ENCODE measurements at places on chromosomes 2 and 18.
A peak's percentile ranks its signal among the peaks of the same experiment; 100 is the strongest.

DNA sequence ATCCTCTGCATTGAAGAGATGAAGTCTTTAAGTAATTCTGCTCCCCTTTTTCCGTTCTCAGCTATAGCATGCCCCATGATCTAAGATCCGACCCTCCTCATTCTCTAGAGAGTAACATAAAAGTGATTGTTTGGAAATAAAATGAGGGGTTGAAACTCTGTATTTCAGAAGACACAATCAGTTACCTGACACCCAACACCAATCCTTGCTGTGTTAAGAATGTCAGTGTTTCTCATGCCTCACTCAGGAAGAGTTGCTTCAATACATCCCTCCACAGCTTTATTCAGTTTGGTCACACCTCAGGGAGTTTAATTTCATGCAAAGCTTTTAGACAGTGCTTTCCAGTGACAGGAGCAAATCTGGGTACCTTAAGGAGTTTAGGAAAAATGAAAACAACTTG, 49.9 kb upstream of the RBBP8 start:
- DNase-seq = no peak

- DNase-seq = no peak
These were observed 186.7 kb downstream of the KLHL29 start for GRCh38 chr2:23571527-23572282.

GRCh38 chr2:235909358-235909757, 258.8 kb downstream of the GBX2 start:
- DNase-seq = no peak

DNA sequence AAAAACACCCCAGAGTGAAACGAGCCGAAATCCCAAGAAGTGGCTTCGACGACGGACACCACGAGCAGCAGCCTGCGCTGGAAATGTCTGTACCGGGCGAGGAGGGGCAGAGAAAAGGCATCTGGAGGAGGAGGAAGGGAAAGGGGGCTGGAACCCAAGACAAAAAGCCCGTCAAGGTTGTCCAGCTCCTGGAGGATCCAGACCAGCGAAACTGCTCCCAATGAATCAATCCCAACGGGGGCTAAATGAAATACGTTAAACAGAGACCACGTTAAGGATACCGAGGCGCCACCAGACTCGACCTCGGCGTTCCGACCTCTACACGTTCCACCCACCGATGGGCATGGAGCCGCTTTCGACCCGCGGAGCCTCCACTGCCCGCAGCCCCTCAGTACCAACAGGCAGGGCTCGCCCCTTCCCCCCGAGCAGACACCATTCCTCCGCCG, 400 bp downstream of the CCDC88A start:
- DNase-seq = no peak

- no peak for DNase-seq
These were observed 10.1 kb downstream of the RPL31 start for GRCh38 chr2:101012054-101012705.

DNA sequence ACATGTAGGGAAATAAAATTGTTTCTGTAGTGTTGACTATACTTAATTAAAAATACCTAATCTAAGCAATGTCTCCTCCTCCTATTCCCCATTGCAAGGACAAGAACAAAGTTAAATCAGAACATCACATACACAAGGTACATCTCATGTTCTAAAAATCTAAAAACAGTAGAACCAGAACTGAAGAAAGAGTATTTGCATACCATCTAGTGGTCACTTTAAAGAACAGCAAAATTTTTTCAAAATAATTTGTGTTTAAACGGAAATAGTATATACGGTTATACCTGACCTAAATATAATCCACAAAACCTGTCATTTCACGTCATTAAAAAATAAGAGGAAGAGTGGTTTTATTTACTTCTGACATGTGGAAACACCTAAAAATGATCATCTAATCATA, 294.3 kb upstream of the KCNH7 start:
- no peak for DNase-seq

DNA sequence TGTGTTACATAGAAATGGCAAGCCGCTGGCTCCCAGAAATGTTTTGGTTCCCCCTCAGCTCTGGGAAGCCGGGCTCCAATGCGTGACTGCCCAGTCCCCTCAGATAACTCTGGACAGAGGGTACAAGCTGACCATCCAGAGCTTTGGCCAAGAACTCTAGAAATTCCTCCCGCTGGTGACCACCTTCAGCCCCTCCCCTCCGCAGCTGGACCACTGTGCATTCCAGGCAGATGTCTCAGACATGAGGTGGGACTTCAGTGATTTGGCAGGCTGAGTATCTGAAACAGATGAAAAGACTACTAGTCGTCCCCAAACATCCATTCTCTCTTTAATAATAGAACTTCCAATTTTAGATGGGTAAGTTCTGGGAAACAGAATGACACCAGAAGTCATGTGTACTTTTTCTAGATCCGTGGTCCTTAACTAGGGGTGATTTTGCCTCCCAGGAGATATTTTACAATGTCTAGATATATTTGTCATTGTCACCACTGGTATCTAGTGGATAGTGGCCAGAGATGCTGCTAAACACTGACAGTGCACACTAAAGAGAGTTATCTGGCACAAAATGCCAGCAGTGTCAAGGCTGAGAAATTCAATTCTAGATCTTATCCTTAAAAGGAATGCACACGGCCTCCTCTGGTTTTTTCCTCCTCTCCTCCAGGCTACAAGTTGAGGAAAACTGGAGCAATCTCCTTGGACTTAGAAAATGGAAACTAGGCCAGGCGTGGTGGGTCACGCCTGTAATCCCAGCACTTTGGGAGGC, 294.3 kb downstream of the SRBD1 start:
- no peak for DNase-seq

- peak; percentile 52 for DNase-seq
These were observed 104.3 kb downstream of the CSRNP3 start for GRCh38 chr2:165573534-165574461.

DNA sequence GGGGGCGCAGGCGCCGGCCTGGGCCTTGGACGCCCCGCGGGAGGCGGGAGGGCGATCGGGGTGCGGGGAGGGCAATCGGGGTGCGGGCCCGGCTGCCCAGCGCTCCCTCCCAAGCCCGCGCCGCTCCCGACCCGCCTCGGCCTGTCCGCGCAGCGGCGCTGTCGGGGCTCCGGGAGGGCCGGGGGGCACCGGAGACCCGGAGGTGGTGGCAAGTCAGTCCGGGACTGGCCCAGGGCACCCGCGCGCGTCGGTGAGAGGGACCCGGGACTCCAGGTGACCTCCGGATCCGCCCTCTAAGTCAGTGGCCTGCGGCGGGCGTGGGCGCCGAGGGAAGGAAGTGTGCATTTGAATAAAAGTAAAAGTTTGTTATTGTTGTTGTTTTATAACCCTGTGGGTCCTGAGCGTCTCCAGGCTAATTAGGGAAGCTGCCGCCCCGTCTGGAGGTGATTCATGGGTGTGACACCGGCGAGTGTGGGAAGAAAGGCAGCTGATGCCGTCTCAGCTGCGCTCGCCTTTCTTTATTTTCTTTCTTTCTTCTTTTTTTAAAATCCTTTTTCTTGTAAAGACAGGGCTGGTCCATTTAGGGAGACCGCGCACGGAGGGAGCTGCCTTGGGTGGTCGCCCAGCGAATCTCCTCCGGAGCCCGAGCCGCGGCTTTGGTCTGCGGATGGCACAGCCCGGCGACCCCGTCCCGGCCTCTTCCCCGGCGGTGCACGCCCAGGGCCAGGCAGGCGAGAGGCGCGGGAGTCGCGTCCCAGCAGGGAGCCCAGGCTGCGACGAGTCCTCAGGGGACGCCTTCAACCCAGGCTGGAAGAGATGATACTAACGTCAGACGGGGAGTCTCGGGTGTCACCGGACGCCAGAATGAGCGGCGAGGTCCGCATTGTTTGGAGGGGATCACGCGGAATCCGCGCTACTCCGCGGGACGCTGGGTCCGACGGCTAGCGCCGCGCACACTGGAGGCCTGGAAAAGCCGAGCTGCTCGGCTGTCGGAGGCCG, 627 bp upstream of the CRACDL start:
- DNase-seq = peak; percentile 48

- DNase-seq = no peak
These were observed 351.9 kb downstream of the LRRTM1 start for GRCh38 chr2:79952616-79953015.

DNA sequence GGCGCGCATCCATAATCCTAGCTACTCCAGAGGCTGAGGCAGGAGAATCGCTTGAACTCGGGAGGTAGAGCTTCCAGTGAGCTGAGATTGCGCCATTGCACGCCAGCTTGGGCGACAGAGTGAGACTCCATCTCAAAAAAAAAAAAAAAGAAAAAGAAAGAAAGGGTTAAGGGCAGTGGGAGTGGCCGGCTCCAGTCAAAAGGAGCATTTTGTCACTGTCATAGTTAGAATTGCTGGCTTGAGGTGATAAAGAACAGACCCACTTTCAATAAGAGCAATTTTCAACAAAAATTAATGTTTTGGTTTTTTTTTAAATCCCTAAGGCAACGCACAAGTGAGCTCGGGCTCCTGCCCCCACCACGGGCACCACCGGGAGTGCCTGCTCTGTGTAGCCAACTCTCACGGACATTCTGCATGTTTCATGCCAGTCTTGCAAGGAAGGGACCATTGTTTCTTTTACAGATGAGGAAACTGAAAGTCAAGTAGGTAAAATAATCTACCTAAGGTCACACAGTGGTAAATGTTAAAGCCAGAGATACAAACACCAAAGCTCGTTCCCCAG, 8.5 kb downstream of the CIB4 start:
- no peak for DNase-seq

DNA sequence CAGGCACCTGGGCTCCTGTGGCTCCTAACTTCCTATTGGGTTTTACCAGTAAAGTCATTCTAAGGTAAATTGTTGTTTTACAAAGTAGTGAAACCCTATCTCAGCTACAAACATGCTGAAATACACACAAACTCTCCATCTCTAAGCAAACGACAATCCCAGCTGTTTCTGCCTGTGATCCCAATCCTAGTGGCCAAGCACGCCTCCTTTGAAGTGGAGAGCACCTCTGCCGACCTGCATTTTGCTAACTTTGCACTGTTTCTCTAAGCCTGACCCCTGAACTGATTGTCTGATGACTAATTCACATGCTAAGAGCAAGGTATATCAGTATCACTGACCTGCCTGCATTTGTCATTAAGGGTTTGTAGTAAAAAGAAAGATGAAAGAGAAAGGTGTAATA, 124.3 kb downstream of the PAX3 start:
- no peak for DNase-seq

- no peak for DNase-seq
These were observed 158.9 kb downstream of the COL6A3 start for GRCh38 chr2:237254911-237255578.

DNA sequence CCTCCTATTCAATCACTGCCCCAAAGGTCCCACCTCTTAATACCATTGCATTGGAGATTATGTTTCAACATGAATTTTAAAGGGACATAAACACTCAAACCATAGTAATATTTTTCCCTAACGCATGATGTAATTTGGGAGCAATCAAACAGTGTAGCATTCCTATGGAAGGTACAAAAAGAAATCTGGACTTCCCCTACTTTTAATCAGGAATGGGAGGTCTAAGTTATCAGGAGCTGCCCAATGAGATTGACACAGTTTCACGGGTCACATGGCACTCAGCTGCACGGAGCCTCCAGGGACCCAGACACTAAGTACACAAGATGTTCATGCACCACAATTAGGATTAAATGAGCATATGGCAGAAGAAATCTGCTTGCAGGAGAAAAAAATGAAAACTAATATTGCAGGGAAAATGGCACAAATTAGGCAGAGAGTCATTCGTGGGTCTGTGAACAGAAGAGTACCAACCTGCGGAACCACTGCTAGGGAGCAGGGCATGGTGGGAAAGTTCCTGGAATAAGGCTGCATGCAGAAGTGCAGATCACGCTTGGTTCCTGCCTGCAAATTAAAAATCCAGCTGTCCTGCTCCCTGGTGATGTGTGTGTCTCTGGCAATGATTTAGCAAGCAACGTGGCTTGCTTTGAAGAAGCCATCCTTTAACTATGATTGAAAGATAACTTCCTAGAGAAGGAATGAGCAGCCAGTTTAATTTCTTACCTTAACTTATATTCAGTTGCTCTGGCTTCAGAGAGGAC, 326.6 kb upstream of the ID2 start:
- no peak for DNase-seq

DNA sequence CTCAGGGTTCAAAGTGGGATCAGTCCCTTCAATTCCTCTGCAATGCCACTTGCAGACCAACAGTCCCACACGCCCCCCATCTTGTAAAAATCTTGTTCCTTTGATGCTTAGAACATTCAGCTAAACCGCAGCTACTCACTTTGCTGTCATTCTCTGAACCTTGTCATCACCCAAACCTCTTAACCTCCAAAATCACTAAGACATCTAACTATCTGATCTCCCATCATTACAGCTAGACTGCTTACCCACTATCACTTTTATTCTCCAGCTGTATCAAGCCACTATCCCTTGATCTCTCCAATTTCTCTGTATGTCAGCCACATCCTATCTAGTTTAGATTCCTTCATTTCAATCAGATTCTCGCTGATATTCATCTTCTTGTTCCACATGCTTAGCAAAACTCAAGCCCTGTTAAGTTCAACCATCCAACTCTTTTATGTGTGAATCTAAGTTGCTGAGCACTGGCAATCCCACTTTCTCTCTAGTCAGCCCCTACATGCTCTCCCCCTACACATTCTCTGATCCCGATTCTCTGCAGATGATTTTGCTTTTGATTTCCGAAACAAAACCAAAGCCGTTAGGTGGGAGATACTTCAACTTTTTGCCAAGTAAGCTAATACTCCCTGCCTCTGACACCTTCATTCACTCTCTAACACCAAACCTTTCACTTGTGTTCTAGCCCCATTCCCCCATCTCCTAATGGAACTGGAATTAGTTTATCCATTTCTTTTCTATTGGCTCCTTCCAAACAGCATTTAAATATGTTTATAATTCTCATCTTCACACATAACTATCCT, 4.6 kb downstream of the GTF3C2 start:
- no peak for DNase-seq

- no peak for DNase-seq
These were observed 2.6 kb downstream of the ADCYAP1 start for GRCh38 chr18:907115-907884.

- DNase-seq = no peak
These were observed 336.6 kb downstream of the PAX3 start for GRCh38 chr2:221962186-221962585.

DNA sequence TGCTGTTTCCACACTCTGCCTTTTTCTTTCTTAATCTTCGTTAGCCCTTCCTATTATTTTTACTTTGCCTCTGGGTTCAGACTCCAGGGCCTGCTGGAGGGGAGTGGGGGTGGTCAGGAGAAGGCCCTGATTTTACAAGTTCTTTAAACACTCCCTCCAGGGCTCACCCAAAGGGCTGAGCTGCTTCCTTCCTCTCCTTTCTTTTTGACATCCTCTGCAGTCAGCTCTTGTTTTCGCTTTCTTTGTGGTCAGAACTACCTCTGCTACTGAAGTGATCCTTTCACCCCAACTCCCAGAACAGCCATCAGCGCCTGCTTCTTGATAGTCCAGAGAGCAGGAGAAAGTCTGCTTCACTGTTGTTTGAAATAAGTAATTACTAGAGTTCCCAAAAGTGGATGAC, 925.7 kb downstream of the EPHA4 start:
- no peak for DNase-seq
